HL-60 (cell line): ENCODE measurements at places on chromosomes 4 and X.

DNA sequence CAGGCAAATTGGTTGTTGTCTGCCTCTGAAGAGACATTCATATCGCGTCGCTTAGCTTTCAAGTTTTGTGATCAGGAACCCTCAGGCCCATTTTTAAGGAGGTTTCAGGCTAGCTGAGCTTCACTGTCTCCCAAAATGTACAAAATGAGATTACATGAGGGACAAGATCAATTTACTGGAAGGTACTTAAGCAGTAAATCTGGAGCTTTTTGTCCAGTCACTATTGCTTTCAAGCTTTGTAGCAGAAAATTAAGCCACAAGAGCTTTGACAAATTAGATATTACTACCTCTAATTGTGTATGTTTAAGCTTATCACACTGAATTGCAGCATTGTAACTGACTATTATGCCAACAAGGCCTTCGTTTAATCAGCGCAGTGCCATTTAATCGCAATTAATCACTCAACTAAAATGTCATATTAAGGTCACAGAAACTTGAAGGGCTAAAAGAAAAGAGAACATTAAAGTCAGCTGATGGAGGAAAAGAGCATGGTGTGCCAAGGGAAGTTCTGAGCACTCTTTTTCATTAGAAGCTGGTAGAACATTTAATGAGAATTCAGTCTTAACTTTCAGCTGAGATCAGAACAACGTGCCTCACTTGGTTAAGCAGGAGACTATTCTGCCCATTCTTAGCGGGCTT lies 353.0 kb downstream of the FBXO8 start:
- no peak for DNase-seq

- no peak for DNase-seq
Observed at GRCh38 chr4:141347684-141348083, 127.0 kb downstream of the ZNF330 start.

GRCh38 chr4:41154814-41155177 lies 59.5 kb downstream of the APBB2 start:
- DNase-seq = no peak

DNA sequence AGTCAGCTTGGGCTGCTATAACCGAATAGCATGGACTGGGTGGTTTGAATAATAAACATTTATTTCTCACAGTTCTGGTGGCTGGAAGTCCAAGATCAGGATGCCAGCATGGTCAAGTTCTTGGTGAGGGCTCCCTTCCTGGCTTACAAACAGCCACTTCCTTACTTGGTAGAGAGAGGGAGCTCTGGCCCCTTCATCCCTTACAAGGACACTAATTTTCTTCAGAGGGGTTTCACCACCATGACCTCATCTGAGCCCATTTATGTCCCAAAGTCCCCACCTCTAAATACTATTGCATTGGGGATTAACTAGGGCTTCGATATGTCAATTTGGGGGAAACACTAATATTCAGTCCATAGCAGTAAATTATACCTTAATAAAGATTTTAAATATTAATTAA lies 61.8 kb downstream of the CLNK start:
- no peak for DNase-seq

DNA sequence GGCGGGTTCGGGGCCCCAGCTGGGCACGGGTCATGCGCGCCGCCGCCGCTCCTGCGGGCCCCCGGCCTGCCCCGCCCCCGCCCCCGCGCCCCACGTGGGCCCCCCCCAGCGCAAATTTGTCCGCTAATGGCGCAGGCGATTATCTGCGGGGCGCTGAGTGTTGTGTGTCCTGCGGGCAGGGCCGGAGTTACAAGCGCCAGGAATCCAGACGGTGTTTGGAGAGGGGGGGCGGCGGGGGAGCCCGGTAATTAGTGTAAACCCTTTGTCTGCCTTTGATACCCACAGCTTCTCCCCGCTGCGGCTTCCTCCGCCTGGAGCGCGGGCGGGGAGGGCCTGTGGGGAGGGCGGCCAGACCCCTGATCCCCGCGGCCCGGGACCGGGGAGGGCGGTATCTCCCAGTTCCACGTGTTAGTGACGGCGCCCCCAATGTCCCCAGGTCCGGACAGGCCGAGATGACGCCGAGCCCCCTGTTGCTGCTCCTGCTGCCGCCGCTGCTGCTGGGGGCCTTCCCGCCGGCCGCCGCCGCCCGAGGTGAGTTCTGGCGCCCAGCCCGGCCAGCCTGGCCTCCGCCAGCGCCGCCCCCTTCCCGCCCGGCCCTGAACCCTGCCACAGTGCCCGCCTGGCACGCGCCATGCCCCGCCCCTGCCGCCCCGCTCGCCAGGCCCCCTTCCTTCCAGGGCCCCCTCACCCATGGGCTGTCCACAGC lies 761 bp downstream of the FGFRL1 start:
- DNase-seq = peak; percentile 25

- no peak for DNase-seq
Observed at GRCh38 chr4:7121174-7121573, 53.3 kb upstream of the GRPEL1 start.

DNA sequence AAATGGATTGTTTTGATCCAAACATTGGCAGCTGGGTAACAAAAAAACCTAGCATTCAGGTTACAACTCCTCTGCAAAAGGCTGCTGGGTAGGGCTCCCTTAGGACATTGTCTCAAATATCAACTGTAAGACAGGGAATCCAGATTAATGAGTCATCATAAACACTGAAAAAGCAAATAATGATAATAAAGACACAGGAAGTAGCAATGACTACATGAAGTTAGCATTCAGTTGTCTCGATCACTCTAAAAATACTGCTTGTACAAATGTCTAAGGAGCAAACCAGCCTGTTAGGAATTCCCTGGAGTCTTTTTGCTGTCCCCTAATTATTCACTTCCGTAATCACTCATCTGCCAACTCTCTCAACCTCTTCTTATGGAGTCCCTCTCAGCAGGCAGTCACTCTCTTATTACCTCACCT lies 259.2 kb downstream of the GPC3 start:
- DNase-seq = no peak

DNA sequence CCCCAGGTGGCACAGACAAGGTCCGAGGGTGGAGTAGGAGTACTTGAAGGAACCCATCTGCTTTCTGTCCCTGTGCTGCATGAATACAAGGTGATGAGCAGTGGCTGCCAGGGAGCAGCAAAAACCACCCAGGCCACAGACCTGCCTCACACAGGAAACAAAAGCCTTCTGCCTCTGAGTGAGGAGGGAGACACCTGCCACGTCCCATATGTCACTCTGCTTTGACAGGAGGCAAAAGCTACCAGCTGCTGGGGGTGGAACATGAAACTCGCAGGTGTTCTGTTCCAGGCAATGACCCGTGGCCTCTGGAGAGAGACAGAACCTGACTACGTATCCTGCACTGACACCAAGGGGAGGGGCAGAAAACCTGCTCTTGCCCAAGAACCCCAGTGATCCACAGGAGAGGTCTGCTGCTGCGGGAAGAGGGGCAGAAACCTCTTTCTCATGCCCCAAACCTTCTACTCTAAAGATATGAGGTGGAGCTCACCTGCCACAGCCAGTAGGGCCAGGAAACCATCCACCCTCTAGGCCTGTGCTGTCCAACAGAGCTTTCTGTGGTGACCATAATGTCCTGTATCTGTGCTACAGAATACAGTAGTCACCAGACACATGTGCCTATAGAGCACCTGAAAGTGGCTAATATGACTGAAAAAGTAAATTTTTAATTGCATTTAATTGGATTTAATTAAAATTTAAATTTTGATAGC lies 172.9 kb downstream of the PRDM5 start:
- no peak for DNase-seq

DNA sequence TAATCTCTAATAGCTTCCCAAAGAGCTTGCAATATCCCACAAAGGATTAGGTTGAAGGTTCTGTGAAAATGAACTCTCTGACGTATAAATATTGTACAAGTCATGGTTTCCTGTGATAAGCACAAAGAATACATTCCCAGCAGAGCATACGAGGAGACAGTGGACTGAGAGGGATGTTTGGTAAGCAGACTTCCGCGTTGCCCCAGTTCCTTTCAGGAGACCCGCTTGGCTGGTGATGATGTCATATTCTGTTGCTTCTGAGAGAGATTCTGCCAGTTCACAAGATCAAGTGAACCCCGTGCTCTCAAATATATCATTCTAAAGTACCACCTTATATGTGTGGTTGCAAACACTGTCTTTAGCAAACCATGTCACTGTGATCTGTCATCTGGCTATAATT lies 323.9 kb upstream of the CASK start:
- DNase-seq = no peak

DNA sequence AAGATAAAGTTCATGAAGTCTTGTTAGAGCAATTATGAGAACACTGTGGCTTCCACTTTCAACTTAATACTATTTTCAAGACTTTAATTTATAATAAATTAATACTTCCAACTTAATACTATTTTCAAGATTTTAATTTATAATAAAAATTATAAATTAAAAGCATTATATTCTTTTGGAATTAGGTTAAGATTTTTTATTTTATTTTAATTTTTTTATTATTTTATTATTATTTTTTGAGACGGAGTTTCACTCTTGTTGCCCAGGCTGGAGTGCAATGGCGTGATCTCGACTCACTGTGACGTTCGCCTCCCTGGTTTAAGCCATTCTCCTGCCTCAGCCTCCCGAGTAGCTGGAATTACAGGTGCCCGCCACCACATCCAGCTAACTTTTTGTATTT lies 126.0 kb upstream of the GUCY1A1 start:
- DNase-seq = no peak

GRCh38 chr4:75555294-75556164 lies at the start of gene ODAPH:
TSS of gene ODAPH (plus strand) at chr4:75556066. CDS start at chr4:75556083, 17 bp downstream.
- no peak for DNase-seq
